Large intestine (tissue), 12 donors: ENCODE measurements at places on chromosomes 7 and 10.
A peak's percentile ranks its signal among the peaks of the same experiment; 100 is the strongest.

- DNase-seq = no peak
Observed at GRCh38 chr7:72072901-72073300, 339.2 kb downstream of the CALN1 start.

DNA sequence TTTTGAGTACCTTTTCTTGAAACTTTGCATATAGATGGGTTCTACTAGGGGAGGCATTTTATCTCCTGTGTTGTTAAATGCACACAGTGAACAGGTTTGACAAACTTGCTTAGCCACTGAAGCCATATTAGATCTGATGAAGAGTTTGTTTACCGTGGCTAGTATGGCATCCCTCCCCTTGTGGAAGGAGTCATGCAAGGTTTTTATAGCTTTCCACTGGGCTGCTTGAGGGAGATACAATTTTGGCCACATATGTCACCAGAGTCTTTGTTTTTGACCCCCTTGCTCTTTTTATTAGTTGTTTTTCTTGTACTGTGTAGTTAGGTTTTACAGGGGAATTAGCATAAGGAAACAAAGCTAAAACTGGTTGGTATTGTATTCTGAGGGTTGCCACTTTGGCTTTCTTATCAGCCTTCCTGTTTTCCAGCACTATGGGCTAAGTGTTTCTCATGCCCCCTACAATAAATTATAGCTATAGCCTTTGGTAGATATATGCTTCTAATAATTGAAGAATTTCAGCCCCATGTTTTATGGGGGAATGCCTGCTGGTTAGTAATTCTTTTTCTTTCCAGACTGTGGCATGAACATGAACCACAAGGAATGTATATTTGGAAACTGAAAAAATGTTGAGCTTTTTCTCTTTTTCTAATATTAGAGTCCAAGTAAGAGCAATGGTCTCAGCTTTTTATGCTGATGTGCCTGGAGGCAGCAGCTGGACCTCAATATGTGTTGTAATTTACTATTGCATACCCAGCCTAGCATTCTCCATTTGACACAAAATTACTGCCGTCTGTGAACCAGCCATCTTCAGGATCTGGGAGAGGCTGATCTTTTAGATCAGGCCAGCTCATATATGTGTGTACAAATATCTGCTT lies 18.4 kb upstream of the STEAP2 start:
- no peak for DNase-seq

GRCh38 chr10:103812004-103812403 lies 43.4 kb downstream of the SH3PXD2A start:
- DNase-seq = peak; percentile 92

DNA sequence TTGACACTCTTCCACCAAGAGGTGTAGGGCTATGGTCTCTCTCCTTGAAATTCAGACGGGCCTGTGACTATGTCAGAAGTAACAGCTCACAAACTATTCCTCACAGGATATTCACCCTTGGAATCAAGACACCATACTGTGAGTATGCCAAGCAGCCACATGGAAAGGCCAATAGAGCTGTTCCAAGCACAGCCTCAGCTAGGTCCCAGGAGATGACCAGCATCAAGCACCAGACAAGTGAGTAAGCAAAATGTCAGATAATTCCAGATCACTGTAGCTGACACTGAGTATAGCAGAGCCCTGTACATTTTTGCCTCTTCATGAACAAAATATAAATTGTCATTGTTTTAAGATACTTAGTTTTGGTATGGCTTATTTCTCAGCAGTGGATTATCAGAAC lies 88.1 kb upstream of the KCND2 start:
- no peak for DNase-seq

DNA sequence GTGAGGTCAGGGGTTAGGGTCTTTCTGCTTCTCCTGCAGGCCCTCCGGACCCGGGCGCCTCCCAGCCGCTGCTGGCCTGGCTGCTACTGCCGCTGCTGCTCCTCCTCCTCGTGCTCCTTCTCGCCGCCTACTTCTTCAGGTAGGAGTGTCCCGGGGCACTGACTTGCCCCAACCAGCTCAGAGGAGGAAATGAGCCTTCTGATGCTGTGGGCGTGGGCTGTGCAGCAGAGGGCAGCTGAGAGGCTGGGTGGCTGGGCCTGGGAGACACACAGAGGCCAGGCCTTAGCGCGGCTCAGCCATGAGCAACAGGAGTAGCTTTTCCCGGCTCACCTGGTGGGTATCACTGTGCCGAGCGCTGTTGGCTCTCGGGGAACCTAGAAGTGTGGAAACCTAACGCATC lies 78.9 kb downstream of the MKI67 start:
- peak; percentile 84 for DNase-seq

GRCh38 chr10:27223964-27224363 lies 16.6 kb downstream of the ACBD5 start:
- DNase-seq = no peak

GRCh38 chr10:114767986-114768821 lies 53.4 kb upstream of the FHIP2A start:
- DNase-seq = peak; percentile 55

DNA sequence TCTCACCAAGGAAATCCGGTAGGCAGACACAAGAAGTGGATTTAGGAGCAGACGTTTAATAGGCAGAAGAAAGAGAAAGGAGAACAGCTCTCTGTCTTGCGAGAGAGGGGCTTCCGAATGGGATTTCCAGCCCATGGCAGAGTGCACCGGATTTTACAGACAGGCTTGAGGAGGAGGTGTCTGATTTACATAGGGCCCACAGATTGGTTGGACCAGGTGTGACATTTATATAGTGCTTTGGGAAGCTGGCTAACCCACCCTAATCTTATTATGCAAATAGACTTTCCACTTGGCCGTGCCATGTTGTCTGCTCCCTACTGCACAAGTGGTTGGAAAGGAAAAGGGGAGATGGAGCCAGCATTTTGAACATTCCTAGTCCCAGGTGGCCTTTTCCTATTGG lies 57.8 kb downstream of the ANKMY2 start:
- DNase-seq = no peak

DNA sequence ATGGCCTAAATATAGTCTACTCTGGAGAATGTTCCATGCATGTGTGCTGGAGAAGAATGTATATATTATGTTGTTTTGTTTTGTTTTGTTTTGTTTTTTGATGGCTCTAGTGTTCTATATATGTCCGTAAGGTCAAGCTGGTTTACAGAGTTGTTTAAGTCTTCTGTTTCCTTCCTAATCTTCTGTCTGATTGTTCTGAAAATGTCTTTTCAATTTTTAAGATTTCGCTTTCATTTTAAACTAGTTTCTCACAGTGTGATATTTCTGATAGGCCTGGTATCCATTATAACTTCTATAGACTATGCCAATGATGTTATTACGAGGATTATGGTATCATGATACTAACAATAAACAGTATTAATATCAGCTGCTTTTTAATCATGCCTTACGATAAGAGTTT lies 1126.3 kb upstream of the SORCS1 start:
- no peak for DNase-seq

DNA sequence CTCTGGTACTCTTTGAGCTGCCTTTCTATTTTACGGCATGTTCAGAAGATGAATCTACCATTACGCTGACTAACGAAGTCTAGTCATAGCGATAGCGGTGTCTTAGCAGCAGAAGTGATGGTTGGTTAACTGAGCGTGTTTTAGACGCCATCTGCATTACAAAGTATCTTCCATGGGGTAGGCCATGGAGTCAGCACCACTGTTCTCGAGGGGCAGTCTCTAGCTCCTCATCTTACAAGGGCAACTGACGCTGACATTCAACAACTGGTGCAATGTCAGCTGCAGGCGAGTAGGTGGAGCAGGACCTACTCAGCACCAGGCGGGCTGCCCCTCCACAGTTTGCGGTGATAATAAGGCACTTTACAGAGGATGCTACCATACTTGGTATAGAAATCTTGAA lies 88.7 kb downstream of the ADARB2 start:
- DNase-seq = no peak

DNA sequence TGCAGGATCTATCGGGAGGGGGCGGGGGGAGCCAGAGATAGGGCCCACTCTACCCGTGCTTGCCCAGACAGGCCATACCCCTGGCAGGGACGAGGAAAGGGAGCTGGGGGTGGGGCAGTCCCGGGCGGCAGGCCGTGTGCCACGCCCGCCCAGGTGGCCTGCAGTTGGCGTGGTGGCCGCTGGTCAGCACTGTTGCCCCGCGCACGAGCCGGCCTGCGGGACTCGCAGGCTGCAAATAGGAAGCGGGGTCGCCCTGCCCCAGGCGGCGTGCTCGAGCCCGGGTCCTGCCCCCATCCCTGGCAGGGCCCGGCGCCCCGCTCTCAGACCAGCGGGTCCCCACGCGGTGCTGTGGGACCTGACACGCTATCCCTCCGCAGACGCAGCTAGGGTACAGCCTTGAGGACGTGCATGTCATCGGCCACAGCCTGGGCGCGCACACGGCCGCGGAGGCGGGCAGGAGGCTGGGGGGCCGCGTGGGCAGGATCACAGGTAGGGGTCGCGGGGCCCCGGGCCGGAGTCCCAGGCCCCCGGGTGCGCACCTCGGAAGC lies 6.7 kb downstream of the PNLIPRP2 start:
- DNase-seq = peak; percentile 42

DNA sequence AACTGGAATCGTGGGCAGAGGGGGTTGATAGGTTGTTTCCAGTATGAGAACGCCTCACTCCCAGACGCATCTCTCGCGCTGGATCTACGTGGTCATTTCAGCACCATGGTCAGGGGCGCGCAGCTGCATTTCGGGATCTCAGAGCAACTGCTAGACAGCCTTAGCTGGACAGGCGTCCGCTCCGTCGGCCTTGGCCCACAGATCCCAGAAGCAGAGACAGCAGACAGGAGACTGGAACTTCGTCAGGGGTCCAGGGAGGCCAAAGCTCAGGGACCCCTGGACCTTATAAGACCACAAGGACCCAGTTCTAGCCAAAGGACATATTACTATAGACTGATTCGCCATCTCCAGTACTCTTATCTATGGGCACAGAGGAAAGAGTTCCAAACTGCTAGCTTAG lies 5.3 kb downstream of the NEUROG3 start:
- peak; percentile 42 for DNase-seq

- DNase-seq = no peak
Observed at GRCh38 chr10:110686949-110687348, 42.8 kb downstream of the RBM20 start.

DNA sequence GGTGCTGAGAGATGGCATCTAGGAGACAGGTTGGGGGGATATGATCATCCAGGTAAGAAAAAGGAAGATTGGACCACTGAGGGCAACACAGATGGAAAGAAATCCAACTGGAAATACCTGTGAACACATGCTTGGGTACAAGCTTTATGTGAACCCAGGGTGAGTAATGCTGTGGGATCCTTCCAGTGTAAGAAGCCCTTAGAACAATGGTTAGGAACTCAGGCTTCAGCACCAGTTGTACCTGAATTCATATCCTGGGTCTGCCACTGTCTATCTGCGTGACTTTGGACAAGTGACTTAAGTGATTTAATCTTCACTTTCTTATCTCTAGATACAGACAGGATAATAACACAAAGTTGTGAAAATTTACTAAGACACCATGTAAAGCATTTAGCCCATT lies 131.0 kb downstream of the ST7 start:
- DNase-seq = no peak

DNA sequence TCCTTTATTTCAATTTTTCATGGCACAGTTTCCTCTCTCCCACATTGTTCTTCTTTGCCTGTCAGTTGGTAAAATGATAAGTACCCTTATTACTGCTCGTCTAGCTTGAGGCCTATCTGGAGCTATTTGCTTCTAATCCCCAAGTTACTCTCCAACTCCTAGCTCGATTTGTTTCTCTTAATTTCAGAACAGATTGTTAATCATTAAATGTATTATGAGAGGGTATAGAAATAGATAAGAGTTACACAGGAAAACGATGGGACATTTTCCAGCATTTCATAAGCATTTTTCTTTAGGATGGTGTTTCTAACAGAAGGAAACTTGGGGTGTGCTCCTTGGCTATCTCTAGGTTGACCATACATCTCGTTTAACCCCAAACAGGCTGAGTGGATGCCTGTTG lies 540.5 kb upstream of the FZD8 start:
- peak; percentile 66 for DNase-seq

DNA sequence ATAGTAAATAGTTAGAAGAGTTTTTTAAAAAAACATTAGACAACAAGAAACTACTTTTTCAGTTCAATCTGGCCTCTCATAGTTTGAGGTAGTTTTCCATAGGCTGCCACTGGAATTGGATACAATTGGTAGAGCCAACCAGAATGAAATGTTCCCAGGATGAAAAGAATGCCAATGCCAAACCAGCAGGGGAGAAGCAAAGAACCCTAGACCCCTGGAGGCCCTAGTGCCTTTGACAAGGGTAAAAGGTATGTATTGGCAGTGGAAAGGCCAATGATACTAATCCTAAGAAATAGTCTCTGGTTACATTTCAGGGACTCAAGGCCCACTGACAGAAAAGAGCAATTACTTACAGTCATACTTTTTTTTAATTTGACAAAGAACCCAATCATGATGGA lies 77.4 kb upstream of the SEM1 start:
- DNase-seq = no peak

DNA sequence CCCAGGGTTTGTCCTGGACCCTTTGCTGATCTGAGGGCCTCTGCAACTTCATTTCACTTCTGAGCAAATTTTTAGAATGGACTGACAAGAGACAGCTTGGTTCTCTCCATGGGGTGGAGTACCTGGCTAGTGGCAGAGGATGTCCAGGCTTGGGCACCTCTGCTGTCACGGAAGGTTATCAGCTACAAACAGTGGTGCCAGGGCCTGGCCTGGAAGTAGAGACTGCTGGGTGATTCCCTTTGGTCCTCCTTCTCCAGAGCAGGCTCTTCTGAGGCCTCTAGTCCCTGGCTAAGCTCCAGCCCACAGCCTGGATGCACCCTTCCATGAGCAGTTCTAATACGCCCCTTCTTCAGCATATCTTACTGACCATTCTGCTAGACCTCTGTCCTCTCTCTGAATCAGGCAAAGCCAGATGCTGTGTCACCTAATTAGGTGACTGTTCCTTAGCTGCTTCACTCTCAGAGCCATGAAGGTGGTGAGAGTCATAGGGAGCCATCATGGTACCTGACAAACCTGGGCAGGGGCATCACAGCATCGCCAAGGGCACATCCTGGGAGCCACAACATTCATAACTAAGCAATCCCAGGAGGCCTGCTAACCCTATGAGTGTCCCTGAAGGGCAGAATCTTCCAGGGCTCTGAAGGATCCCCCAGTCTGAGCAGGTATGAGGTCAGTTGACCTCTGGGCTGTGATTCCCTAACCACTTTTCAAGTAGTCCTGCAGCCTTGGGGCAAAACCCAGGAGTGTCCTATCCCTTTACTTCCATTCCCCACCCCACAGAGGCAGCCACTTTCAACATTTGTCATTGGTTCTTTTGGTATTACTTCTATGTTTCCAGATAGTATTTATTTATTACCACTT lies 4.0 kb downstream of the ARHGAP22 start:
- DNase-seq = no peak

DNA sequence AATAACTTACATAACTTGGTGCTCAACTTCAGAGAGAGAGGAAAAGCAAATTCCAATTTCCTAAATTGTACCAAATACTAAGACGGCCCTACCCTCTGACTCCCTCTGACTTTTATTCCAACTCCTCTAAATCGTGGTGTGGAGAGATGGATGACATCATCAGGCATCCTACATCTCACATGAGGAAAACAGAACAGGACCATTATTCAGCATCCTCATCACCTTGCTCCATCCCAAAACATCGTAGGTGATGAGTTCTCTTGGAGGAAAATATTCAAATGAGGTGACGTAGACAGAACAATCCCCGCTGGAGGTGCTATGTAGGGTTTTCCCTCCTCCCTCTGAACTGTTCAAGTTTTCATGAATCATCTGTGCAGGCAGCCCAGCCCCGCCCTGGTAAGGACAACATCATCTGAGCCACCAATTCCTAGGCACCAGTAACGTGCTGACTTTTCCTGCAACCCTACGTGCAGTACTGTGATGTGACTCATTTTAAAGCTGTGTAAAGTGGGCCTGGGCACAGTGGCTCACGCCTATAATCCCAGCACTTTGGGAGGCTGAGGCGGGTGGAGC lies 167.2 kb downstream of the CALN1 start:
- DNase-seq = no peak
